ENCODE measurements at places on chromosomes 1 and 21.

GRCh38 chr1:195715652-195716051 lies 892.6 kb downstream of the KCNT2 start:
- DNase-seq, result no peak

DNA sequence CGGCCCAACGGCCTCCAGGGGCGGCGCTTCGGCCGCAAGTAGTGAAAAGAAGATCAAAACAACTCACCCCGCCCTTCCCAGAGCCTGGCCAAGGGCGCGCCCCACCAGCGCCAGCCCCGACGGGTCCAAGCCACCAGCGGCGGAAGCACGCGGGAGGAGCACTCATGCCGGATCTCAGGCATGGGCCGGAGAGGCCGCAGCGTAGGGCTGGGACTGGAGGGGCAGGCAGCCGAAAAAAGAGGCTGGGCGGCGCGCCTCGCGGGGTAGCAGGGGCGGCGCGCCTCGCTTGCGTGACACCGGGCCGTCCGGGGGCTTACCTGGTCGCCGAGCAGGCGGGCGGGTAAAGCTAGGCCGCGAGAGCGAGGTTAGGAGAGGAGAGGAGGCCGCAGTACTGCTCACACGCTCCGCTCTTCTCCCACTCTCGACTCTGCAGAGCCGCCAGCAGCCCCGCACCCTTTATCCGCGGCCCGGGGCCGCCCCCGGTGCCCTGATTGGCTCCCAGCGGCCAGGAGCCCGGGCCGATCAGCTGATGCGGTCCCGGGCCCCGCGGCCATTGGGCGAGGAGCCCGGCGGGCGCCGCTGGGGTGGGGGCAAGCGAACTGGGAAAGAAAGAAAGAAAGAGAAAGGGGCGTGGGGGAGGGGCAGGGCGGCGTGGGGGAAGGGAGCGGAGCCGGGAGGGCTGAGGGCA lies at the start of gene GLUL:
Gene GLUL (minus strand): TSS at position 429 of the 688 bp plus-strand sequence. CDS start 3,053 bp downstream, outside the sequence.
- peak; percentile 67 for DNase-seq

- DNase-seq, result no peak
Measured at GRCh38 chr1:207884266-207885029, 26.5 kb downstream of the CD34 start.

- DNase-seq, result no peak
Measured at GRCh38 chr1:245469734-245470133, 314.9 kb downstream of the KIF26B start.

GRCh38 chr1:67761091-67761490 lies 72.2 kb downstream of the GNG12 start:
- DNase-seq, result no peak

GRCh38 chr1:91038582-91038981 lies 16.7 kb upstream of the ZNF644 start:
- no peak for DNase-seq

DNA sequence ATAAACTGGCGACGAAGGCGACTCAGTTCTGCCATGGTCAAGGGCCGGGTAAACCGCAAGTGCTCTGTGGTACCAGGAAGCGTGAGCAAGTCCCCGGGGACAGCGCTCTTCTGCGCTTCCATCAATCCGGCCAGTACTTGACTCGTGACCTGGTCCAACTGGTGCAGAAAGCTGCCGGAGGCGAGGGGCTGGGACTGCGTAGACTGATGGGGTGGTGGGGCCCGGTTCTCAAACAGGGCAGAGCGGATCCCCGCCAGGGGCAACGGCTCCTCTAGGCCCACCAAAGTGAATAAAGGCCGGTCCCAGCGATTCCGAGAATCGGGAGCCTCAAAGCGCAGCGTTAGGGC lies 852 bp downstream of the KTI12 start:
- DNase-seq, result no peak

DNA sequence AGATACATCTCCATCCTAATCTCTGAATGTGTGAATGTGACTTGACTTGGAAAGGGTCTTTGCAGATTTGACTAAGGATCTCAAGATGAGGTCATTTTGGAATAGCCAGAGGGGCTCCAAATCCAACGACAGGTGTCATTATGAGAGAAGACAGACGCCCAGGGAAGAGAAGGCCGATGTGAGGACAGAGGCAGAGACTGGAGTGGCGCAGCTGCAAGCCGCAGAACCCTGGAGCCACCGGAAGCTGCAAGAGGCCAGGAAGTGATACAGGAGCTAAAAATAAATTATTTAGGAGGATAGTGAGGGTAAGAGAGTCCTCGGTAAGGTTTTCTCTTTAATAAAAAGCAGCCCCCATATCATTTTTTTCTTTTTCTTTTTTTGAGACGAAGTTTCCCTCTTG lies 9.7 kb upstream of the AADACL4 start:
- DNase-seq, result no peak

DNA sequence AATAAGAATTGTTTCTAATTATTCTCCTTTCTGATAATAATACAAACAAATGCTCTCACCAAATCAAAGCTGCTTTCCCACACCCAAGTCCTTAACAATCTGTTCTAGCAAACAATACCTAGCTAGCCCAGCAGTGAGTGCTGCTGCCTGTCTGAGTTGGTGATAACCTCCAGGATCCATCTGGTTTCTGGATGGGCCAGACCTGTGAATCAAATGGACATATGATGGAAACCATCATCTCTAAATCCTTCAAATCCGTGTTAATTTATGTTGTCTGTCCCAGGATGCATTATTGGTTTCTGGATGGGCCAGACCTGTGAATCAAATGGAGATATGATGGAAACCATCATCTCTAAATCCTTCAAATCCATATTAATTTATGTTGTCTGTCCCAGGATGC lies 1230.0 kb downstream of the AMY1C start:
- no peak for DNase-seq

- no peak for DNase-seq
Measured at GRCh38 chr1:108077991-108078390, 113.0 kb upstream of the VAV3 start.

- DNase-seq, result no peak
Measured at GRCh38 chr1:66932291-66932690, 7.5 kb downstream of the MIER1 start.

- DNase-seq, result no peak
Measured at GRCh38 chr1:185409345-185409744, 92.3 kb upstream of the IVNS1ABP start.
